ENCODE measurements at places on chromosomes 7 and 10.

GRCh38 chr7:123751821-123752220, 3.0 kb upstream of the WASL start:
- no peak for DNase-seq

- DNase-seq: no peak
Measured at GRCh38 chr7:22286436-22286835, 70.5 kb downstream of the RAPGEF5 start.

- DNase-seq: no peak
Measured at GRCh38 chr7:69213878-69214277, 384.4 kb upstream of the AUTS2 start.

GRCh38 chr10:34593930-34594329, 221.2 kb downstream of the PARD3 start:
- no peak for DNase-seq

DNA sequence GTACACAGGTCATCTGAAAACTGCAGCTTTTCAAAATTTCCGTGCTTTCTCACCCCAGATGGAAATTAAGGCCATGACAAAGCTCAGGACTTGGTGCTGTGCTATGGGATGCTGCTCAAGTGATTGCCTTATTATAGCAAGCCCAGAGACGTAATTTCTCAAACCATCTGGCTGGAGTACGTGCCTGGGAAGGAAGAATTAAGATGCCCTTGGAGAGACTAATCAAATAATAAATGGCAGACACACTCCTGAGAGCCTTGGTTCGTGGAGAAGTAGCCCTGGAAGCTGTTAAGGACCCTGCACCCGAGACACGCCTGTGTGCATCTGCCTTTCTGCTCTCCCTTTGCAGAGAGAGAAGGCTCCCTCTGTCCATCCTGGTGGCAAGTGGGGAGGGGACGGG, 38.3 kb upstream of the PRLHR start:
- DNase-seq: no peak

DNA sequence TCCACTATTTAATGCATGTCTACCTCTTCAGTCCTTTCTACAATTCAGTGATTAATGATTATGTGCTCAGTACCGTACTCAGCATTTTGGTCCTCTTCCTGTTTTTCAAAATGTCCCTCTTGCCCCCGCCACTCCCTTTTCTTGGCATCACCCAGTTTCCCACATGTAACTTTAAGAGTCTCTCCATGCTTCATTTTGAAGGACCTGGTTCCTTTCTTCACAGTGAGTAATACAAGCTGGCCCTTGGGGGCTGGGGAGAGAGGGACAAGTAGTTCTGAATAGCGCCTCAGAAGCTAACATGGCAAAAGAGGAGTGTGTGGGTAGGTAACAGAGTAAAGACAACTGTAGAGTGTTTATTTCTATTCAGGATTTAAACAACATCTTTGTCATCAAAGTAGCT, 34.6 kb upstream of the SLIT1 start:
- DNase-seq: no peak

- no peak for DNase-seq
Measured at GRCh38 chr7:116672596-116673456, 830 bp downstream of the MET start.

GRCh38 chr10:121664671-121665070, 66.4 kb upstream of the FGFR2 start:
- no peak for DNase-seq

DNA sequence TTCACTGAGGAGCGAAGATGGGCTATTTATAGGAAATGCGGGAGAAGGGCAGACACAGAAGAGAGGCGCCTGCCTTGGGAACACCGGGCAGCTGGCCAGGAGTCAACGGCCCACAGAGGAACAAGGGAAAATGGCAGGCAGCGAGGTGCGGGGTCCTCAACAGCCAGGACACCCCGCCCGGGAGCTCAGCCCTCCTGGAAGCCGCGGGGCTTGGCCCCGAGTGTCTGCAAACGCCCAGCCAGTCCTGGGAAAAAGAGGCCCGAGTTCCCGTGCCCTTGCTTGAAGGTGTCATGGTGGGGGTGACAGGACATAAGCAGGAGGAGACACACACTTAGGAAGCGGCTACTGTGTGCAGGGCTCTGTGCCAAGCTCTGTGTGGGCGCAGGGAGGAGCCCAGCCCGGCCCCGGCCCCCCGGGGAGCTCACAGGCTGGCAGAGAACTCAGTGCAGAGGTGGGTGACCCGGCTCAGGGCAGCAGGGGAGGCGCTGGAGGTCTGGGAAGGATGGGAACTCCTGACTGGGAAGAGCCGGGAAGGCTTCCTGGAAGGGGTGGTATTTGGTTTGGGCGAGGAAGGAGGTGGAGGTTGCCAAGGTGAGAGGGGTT, 79.9 kb downstream of the ELFN1 start:
- DNase-seq: no peak

- DNase-seq: no peak
Measured at GRCh38 chr10:71880425-71881306, 29.6 kb upstream of the PSAP start.

GRCh38 chr10:31134311-31134952, 102.8 kb upstream of the ZNF438 start:
- peak; percentile 33 for DNase-seq

- DNase-seq: no peak
Measured at GRCh38 chr10:17430647-17431355, 23.6 kb downstream of the ST8SIA6 start.

DNA sequence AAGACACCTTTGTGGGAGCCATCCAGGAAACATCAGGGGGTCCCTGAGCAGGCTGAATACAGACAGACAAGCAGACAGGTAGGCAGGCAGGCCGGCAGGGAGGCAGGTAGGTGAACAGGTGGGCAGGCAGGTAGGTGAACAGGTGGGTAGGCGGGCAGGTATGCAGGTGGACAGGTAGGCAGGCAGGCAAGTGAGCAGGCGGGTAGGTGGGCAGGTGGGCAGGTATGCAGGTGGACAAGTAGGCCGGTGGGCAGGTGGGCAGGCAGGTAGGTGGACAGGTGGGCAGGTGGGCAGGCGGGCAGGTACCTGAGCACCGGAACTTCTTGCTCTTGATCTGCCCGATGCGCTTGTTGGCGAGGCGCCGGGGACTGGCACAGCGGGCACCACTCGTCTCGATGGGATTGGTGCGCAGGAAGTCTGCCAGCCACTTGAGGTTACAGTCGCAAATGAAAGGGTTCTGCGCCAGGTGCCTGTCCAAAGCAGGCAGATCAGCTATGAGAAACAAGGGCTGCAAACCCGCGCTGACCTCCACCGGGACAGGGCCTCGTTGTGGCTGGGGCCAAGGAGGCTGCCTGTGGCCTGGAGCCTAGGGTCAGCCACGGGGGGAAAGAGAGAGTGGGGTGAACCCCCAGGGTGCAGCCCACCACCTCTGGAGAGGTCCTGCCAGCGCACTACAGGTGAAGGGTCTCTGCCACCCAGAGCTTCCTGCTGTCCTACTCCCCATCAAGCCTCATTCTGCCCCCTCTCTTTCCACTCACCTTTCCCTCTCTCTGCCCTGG, 136.9 kb downstream of the SLIT1 start:
- no peak for DNase-seq

GRCh38 chr10:125146791-125147579, 13.4 kb downstream of the CTBP2 start:
- DNase-seq: no peak

DNA sequence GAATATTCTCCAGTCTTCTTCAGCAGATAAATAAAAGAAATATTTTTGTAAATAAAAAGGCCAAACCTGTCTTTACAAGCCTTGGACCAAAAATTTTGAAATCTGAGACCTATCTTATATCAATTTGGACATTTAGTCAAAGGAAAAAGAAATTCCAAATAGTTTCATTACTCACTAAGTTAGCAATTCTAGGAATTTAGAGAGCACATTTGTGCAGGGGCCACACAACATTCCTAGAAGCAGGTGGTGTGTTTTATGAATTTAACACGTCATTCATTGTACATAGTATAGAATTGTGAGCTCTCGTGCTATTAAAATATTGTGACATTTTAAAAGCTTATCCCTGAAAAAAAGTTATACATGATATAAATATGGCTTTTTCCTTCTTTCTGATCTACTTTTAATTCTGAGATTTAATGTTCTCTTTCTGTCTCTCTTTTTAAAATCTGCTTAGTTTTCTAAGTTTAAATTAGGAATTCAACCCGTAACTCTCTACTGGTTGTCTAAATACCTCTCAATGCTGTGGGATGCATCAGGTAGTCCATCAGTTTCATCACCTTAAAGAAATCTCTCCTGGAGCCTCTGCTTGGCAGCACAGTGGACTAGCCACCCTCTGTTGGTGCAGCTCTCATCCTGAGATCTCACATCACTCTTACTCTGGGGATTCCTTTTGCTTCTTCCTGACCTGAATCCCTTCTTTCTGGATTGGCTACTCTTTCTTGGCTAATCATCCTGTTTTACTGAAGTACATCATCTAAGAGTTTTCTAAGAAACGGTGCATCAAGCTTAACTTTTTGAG, 124.5 kb downstream of the SEMA3E start:
- no peak for DNase-seq

GRCh38 chr7:74193913-74194312, 15.9 kb upstream of the LAT2 start:
- DNase-seq: no peak

DNA sequence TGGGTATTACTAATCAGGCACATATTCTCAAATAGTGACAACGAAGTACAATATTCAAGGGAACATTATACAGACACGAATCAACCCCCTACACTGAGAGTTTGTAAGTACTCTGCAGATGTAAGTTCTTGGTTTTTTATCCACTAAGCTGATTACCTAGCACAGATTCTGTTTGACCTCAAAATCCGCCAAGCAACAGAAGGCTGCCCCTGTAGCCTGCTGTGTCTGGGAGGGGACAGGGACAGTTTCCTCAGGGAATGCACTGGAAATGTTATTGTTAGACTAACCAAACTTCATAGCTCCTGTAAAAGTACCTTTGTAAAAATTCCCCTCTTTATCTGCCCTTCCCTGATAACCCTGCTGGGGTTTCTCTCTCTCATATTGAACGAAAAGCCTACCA, 45.2 kb upstream of the ZRANB1 start:
- DNase-seq: no peak

DNA sequence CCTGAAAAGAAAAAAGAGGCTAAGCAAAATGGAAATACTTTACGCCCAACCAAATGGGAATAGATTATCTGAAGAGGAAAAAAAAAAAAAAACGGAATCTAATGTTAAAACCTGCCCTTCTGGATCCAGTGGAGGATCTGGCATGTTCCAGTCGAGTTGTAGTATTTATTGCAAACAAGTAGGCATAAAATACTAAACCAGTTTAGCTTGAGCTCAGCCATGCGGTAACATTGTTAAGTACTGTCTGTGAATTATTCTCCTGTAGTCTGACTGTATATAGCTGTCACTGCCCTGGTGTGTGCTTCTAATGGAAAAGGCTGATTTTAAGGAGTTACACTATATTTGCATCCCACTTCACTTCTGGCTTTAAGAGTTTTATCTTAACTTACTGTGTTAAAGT, 40.3 kb downstream of the CELF2 start:
- no peak for DNase-seq

- no peak for DNase-seq
Measured at GRCh38 chr10:80382989-80383388, 25.4 kb upstream of the PRXL2A start.

- DNase-seq: no peak
Measured at GRCh38 chr10:74753442-74754211, 72.8 kb upstream of the KAT6B start.

- no peak for DNase-seq
Measured at GRCh38 chr10:43226851-43227845, 39.7 kb downstream of the RASGEF1A start.

DNA sequence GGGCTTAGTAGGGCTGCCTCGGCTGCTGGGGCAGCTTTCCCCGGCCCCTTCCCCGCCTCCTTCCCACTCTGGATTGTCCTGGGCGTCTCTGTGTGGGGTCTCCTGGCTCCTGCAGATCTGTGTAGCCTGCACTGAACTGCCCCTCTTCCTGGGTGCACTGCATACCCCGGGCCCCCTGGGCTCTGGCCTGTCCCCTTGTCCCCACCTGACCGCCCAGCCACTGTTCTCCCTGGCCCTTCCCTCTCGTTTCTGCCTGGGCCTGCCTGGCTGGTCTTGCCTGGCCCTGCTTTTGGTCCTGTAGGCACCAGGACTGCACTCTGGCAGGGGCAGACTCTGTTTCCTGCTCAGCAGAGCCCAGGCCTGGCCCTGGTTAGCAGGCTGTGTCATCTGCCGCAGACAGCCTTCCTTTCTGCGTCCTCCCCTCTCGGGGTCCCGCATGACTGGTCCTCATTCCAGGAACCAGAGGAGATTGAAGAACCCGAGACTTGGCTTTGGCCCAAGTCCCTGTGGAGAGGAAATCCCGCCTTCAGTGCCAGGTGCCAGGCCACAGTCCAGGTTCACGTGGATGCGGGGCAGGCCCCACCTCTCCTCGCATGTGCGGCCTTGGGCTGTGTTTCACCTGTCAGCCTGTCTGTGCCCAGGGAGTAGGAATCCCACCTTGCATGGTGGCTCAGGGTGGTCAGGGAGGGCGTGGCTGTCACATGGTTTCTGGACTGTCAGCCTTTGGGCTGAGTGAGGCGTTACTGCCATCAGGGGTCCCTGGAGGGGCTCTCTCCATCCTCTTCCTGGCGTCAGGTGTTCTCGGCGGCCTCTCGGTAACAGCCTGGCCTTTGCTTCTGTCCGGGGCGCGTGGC, 9.2 kb downstream of the INPP5A start:
- peak; percentile 30 for DNase-seq

GRCh38 chr10:9010093-9010492, 955.6 kb downstream of the GATA3 start:
- DNase-seq: no peak

- DNase-seq: no peak
Measured at GRCh38 chr7:132140341-132140740, 435.9 kb downstream of the PLXNA4 start.

DNA sequence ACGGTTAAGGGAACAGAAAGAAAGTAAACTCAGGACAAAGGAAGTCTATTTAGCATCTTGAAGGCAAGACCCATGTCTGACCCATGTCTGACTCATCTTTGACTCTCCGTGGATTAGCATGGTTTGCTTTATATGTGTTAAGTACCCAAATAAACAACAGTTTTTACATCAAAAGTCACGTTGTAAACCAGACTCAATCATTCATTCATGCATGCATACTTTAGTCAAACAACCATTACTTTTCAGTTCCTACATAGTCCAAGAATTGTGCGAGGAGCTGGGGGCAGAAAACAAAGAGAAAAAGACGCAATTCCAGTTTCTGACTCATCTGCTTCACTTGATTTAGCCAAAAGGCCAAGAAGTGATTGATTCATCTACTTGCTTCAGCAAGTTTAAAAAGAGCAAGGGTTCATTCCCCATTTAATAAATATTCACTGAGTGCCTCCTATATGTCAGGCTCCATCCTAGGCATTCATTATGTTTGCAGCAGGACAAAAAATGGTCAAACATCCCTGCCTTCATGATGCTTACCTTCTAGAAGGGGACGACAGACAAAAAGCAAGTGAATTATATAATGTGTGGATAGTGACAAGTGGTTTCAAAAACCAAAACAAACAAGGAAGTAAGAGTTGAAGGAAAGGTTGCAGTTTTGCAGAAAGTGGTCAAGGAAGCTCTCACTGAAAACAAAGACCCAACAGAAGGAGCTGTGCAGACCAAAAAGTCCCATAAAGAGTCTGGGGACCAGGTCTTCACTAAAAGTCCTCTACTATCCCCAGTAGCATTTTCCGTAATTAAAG, 116.2 kb downstream of the FAM107B start:
- no peak for DNase-seq

All from NCI-H187 (cell line).